ENCODE measurements at places on chromosomes 12 and 14.

GRCh38 chr12:71636704-71637115 lies 26.9 kb downstream of the ZFC3H1 start:
- DNase-seq, result peak; percentile 23

DNA sequence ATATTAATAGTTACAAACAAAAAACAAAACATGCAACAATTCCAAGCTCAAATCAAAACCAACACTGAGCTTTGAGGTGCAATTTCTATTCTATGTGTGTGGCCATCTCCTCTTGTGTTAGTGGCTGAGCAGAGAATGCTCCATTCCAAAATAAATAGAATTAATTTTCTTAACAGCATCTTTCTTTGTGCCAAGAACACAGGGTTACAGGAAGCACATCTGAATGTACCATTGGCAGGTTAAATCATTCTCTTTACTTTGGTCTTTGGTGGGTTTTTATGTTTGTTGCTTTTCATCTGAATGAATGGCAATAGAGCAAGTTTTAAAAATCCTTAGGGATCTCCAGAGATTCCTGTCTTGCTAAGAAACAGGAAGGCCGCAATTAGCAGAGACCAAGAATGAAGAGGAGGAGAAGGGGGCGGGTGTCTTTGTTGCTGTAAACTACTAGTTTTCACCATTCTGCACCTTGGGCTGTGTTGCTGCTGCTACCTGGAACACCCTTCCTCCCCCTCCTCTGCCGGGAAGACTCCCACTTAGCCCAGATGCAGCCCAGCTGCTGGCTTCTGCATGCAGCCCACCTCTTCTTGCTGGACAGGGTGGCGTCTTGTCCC lies 165.0 kb downstream of the RGS6 start:
- DNase-seq, result no peak

- peak; percentile 58 for DNase-seq
Observed at GRCh38 chr12:60100160-60100559, 504.3 kb downstream of the SLC16A7 start.

GRCh38 chr12:85831327-85831990 lies 4.8 kb downstream of the RASSF9 start:
- no peak for DNase-seq

GRCh38 chr12:23756416-23756815 lies 193.1 kb downstream of the SOX5 start:
- DNase-seq, result no peak

- DNase-seq, result no peak
Observed at GRCh38 chr12:81389550-81390099, 311.7 kb downstream of the ACSS3 start.

- DNase-seq, result no peak
Observed at GRCh38 chr12:19992311-19992710, 376.0 kb upstream of the PDE3A start.

DNA sequence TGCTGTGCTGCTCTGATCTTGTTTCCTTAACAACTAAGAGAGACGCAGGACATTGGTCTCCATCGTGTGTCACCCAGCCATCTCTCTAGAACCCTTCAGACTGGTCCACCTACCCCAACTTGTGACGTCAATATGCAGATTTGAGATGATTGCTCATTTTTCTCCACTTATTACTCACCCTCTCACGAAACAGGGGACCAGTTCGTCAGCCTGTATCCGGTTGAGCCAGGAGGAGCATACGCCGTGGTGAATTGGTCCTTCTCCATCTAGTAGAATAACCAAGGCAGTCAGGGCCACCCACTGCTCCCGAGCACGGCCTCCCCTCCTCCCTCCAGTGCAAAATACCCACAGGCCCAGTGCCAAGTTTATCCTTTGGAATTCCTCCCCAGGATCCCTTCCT lies 36.2 kb upstream of the FBXO21 start:
- DNase-seq, result no peak

DNA sequence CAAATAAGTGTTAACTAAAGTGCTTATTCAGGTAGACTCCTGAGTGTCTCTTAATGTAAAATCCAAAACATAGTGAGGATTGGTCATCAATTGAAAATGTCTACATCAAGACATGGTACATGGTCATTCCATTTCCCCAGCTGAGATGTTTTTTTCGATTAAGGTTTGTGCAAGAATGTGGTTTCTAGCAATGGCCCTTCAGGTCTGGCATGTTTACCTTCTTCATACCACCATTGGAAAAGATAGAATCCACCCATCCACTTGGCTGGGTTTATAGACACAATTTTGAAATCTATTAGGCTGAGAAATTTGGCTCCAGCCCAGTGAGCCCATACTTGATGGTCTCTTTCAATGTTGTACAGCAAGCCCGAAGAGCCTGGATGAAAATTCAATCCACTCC lies 145.9 kb downstream of the ANO4 start:
- no peak for DNase-seq

- no peak for DNase-seq
Observed at GRCh38 chr12:76546889-76547288, 12.7 kb downstream of the OSBPL8 start.

DNA sequence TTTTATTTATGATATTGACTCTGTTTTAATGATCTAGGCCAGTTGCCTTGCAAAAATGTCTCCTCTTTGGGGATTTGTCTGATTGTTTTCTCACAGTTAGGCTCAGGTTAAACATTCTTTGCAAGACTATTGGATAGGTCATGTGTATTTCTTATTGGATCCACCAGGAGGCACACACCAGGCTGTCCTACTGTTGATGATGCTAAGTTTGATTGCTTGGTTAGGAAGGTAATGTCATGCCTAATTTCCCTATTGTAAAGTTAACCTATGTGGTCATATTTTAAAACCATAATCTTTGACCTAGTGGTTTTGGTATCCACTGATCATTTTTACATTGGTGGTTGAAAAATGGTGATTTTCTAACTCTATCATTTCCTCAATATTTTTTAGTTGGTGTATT lies 137.1 kb downstream of the BRMS1L start:
- DNase-seq, result no peak

GRCh38 chr14:24388474-24389179 lies 10.2 kb upstream of the NYNRIN start:
- DNase-seq, result no peak

- no peak for DNase-seq
Observed at GRCh38 chr12:6959058-6959804, 8.1 kb downstream of the PTPN6 start.

DNA sequence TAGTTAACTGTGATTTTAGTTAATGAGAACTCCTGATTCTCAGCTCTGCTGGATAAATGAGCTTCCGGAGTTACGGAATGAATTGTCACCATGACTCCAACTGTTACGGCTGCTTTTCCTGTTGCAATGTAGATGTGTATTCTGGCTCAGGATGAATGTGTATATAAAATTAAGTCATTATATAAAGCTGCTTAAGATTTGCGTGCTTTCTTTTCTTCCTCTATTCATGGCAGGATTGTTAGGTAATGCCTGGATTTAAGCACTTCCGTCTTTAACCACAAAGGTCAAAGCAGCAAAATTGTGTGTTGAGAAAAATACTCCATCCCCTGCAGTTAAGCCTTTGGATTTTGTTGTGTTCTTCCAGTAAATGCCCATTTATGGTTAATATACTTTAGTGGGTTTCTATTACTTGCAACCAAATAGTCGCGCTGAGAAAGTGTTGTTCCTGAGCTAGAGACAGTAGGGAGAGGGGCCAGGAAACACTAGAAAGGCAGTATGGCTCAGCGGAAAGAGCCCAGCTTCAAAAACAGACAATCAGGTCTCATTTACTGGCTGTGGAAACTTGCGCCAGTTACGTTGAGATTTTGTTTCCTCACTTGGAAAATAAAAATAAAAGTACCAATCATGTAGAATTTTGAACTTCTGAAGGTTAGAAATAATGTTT lies 9.4 kb upstream of the CCDC175 start:
- DNase-seq, result peak; percentile 3

- no peak for DNase-seq
Observed at GRCh38 chr12:32757157-32757556, 1.5 kb upstream of the YARS2 start.
